Effector memory CD4-positive, alpha-beta T cell (primary cell): ENCODE measurements at places on chromosomes 11 and 22.

DNA sequence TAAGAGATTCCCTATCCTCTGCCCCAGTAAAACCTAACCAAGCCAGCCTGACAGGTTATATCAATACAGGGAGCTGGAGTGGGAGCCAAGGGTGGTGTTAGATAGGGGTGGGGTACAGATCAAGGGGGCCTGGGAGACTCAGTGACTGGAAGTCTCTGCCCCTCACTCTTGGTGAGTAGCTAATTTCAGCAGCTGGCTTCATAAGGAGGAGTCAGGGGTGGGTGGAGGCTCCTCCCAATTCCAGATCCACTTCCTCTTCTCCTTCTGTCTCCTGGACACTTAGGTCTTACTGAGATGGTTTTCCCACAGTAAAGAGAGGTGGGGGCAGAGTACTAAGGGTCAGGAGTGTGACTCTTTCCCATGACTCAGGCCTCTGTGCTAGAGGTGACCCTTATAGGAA, 1.1 kb upstream of the VSIG2 start:
- no peak for DNase-seq

DNA sequence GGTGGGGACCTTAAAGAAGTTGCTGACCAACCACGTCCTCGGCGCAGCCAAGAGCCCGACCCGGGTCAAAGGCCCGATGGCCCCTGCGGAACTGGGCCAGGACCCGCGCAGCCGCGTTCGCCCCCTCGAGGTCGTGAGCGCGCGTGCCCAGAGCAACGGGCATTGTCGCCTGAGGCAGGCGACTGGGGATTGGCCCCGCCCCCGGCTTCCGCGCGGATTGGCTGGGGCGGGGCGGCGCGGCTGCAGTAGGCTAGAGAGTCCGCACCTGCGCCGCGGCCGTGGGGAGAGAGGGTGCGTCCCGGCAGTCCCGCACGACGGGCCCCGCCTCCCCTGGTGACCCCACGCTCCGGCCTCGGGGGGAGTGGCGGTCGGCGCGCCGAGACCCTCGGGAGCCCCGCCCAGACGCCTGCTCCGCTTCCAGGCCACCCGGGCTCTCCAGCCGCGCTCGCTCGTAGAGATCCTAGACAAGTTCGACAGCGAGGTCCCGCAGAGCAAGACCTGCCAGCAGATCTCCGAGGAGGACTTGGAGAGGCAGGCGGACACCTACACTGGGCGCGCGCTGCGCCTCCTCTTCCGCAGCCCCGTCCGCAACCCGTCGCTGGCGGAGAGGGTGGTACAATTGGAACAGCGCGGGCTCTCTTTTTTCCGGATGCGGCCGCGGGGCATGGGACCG, 8.3 kb upstream of the PPIL2 start:
- peak; percentile 69 for DNase-seq

DNA sequence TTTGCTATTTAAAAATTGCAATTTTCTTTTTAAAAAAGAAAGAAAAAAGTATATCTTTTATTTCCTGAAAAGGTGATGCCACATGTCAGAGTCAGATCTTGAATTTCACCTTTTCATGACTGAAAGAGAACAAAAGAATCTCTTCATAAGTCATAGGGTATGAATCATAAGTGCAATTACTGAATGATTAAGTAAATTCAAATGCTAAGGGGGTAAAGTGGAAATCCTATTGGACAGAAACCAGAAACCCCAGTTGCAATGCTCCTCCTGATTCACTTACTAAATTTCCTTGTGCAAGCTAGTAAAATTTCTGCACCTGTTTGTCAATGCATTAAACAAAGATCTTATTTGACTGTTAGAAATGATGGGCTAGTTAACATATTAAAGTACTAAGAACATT, 8.2 kb upstream of the PRRG4 start:
- DNase-seq, result no peak

GRCh38 chr11:134752526-134752925, 340.5 kb upstream of the B3GAT1 start:
- no peak for DNase-seq

- no peak for DNase-seq
These were observed 26.5 kb downstream of the MYO7A start for GRCh38 chr11:77154381-77155081.

DNA sequence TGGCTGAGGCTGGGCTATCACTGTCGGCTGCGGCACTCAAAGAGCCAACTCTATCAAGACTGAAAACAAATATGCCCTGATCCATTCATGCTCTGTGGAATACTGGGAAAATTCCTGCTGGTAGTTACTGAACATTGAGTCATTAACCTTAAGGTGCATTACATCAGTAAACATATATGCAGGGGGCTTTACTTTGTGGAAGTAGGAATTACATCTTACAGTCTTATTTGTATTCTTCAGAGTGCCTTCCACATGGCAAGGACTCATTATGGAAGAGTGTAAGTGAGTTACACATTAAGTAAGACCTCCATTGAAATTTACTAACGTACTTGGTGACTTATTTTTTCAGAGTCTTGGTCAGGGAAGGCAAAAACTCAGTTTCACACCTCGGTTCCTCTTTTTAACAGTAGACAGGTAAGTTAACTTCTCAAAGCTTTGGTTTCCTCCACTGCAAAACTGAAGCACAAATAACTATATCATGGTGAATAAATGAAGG, 4.5 kb downstream of the OR5B21 start:
- no peak for DNase-seq

- DNase-seq, result no peak
These were observed 934 bp upstream of the TMEM132A start for GRCh38 chr11:60923326-60923725.

GRCh38 chr11:92224407-92225124, at the start of gene FAT3:
TSS of gene FAT3 (plus strand) at chr11:92224818. CDS start at chr11:92352113, 127,295 bp downstream.
- DNase-seq, result no peak

DNA sequence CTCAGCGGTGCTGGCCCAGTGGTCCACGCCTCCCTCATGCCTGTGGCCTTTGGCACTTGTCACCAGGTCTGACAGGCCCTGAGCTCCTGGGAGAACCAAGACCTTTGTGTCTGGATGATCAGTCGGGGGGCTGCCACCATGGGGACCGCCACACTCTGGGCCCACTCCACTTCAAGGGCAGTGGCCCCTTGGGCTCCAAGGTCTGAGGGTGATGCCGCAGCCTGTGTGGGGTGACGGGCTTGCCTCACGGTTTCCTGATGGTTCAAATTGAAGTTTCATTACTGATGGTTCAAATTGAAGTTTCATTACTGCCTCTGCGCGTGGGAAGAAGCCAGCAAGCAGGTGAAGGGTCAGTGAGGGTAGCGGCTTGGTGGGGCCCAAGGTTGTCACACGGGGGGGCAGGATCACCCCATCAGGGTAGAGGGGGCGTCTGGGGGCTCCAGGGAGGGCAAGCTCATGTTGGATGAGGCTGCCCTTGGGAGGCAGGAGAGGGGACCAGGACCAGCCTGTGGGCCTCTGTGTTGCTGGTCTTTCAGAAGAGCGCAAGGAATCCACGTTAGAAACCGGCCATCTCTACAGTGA, 27.5 kb downstream of the TRMU start:
- no peak for DNase-seq

GRCh38 chr22:19526076-19526701, 2.0 kb upstream of the CLDN5 start:
- DNase-seq, result no peak

- DNase-seq, result no peak
These were observed 67.1 kb upstream of the GRAMD1B start for GRCh38 chr11:123362941-123363340.

DNA sequence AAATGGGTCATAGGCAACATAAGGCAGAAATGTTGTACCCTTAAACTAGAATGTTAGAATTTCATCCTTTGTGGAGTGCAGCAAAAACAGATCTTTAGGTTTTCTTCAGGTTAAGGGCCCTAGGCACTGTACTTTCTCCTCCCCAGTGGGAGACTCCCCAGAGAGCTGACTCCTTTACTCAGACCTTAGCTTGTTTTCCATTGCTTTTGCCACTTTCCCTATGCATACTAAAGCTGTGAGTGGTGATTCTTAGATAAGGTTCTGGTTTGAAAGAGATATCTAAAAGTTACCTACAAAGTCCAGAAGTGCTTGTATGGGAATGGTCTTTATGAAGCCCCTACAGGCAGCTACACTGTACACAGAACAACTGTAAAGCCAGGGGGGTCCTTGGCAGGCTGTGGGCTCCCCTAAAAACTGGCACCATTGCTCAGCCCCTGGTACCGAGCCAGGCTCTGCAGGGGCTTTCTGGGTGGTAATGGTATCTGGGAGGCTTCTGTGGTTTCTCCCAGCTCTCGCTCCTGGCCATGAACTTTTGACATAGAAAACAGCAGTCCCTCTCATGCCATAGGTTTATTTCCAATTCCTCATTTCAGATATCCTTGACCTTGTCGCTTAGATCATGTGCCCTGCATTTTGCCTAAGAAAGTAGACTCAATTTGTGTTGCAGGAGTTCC, 23.2 kb downstream of the AMOTL1 start:
- no peak for DNase-seq

DNA sequence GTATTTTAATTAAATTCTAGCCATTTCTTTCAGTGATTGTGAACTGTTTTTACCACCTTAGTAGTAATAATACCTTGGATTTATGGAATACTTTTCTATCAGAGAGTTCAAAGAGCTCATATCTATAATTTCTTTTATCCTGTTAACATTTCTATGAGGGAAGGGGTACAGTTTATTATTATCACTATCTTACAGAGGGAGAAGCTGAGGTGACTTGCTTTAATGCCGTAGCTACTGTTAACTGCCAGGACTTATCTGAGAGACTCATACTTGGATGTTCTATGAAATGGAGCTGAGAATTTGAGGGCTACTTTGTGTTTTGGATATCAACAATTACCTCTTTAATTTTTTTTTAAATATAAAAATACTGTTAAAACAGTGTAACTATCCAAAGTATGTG, 3.3 kb downstream of the REXO2 start:
- DNase-seq, result no peak

DNA sequence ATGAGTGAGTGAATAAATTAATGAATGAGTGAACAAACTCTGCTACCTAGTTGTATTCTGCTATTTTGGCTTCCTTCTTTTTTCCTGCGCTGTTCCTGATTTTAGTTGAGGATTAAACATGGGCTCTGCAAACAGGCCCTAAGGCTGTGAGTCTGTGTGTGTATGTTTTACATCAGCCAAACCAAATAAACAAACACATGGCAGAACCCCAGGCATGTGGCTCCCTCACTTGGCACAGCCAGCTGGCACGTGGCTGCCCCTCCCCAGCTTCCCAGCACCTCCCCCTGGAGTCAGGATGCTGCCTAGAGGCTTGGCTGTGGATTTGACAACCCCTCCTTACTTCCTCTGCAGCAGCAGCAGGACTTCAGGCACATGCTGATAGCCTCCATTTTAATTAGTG, 593.2 kb downstream of the INSC start:
- no peak for DNase-seq

GRCh38 chr22:26981541-26981940, 324.2 kb downstream of the MIAT start:
- no peak for DNase-seq

DNA sequence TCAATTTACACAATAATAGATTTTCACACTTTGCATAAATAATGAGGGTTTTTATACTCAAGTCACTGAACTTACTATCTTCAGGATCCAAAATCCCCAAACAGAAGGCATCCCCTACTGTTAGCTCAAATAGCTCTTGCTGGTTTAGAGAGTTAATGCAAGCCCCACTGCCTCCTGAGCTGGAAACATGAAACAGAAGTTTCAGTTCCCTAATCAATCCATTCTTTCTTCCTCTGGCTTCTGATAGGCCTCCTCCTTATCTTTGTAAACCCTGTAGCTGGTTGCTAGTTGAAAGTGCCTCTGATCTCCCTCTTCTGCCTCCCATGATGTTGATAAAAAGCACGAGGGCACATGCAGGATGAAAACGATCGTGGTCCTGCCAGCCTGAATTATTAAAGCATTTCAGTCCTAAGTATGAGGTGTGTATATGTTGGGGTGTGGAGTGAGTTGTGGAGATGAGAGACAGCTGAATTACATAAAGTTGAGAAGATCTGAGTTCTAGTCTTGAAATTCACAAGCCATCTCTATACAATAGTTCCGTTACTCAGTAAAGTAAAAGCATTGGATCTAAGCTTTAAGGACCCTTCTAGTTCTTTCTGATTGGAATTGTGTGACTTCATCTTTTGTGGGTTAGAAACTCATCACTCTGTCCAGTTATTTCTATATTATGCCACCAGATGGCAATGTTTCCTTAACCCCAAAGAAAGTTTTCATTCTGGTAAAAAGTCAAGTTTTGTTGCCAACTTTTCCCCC, 35.0 kb upstream of the EHF start:
- no peak for DNase-seq

GRCh38 chr22:46380581-46380980, 45.1 kb downstream of the TRMU start:
- no peak for DNase-seq

DNA sequence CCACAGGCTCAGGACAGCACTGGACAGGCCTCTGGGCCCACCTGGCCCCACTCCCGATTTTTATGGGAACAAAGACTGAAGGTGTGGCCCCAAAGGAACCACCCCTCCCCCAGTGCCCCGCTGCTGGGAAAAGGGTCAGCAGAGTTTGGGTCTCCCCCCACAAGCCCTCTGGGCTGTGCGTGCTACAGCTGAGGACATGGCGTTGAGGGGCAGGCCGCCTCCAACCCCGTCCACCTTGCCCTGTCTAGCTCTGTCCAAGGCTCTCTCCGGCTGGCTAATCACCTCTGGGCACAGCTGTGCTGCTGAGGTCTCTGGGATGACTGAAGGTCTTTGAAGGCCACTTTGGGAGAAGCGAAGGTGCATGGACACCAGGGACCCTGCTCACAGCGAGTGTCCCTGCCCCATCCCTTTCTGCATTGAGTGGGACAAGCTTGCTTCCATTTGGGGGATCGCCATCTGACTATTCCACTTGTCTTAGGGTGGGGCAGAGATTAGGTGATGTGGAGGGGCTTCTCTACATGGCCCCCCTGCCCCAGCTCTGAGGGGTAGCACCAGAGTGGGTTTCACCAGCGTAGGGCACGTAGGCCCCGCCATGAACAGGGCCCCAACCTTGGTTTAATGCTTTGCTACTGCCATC, 6.5 kb downstream of the ASCL2 start:
- DNase-seq, result no peak

GRCh38 chr22:30221121-30221992, 25.2 kb downstream of the LIF start:
- peak; percentile 46 for DNase-seq

- DNase-seq, result no peak
These were observed 3.6 kb downstream of the INCENP start for GRCh38 chr11:62127426-62127825.

DNA sequence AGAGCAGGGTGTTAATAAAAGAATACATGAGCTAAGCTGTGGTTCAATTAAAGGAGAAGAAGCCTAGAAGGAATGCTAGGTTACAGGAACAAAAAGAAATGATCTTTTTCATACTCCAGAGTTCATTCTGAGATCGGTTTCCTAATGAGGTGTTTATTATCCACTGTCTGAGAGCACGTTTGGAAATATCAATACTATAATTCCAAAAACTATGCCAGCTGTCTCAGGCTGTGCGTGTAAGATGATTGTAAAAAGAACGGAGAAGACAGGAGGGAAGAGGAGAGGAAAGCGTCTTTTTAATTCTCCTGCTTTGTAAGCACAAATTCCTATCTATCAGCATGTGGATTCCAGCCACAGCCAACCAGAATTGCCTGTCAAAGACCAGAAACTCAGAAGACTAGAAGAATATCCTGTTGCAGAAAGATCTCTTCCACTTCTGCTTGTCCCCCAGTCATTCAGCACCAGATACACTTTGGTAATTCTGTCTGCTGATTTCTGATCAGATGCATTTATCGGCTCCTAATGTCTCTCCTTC, 25.7 kb downstream of the APOL5 start:
- DNase-seq, result no peak

- DNase-seq, result no peak
These were observed 24.6 kb downstream of the INCENP start for GRCh38 chr11:62148271-62148980.
